ENCODE measurements at places on chromosomes 7 and 10. TPM values are rescaled to one million over a fixed set of nuclear protein-coding genes. Genes with fewer than 3 reads are reported as not detected.

DNA sequence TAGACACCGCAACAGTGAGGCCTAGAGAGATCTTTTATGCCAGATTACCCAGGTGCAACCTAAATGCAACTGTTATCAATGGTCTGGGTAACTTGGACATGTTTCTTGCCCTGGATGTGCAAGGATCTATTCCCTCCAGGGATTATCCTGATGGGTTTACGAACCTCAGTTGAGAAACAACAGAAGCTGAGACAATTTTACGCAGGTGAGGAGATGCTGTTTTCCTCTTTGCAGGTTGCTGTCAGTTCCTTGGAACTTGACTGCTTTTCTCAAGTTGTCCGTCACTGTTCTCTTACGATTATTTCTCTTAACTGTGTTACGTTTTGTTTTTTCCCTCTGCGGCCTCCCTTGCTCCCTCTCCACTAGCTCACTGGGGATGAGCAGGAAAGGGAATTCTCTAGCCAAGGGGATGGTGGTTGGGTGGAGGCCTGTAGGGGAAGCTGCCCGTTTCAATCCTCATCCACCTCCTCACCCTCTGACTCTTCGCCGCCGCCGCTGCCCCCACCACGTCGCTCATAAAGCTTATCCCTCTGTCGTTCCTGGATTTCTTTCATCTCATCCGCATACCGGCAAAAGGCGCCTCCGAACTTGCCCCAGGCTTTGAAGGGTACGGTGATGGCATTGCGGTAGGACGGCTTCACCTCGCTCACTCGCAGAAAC is 1.2 kb downstream of the PURB start:
- no peak for DNase-seq

SCIN gene
- 0.58 TPM for total RNA-seq

DNA sequence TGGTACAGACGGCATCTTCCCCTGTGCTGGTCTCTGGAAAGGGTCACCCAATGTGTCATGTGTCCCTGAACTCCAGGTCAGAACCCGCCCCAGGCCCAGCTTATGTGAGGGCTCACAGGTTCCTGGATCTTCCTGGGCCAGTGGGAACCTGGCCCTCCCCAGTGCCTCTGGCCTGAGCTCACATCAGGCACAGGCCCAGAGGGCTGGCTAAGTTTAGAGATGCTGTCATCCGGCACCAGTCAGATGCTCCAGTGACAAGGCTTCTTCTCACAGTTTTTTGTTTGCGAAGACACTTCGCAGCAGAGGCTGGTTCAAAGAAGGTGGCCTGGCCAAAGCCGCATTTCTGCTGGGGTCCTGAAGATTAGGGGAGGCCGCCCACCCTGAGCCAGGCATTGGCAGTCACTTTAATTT is 11.8 kb downstream of the CAMK2B start:
- DNase-seq: no peak

FHIP2A gene
- 20.5 TPM for total RNA-seq

- DNase-seq: no peak
Measured at GRCh38 chr7:34904987-34905386, 132.3 kb downstream of the DPY19L1 start.

LEP gene
- total RNA-seq: not detected

DNA sequence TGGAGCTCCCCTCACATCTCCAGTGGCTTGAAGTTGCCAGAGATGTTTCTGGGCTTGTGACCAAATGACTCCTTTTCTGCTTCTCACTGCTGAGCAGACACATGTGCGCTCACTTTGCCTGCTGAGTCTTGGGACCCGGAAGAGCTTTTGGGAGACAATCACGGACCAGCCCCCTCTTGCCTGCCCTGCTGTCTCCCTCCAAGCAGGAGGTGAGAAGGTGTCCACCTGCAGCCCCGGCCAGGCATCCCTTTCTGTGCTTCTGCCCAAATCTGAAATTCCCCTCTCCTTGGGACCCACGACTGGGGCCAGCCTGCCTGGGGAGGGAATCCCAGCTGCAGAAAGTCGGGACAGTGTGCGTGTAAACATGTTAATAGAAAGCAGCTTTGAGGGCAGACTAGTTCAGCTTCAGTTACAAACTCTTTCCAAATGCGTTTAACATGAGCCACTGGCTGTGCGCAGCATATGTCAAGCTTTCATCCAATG is 31.7 kb downstream of the HTRA1 start:
- no peak for DNase-seq

PLCE1 gene
- total RNA-seq: 0.19 TPM

CPA2 gene
- total RNA-seq: not detected

KCNIP2 gene
- 0.48 TPM for total RNA-seq
